ENCODE measurements at places on chromosomes 4 and X.

GRCh38 chr4:153788413-153789276 is at the start of gene SFRP2:
Gene SFRP2 (minus strand): TSS chr4:153789083. CDS start chr4:153788835, 248 bp downstream.
- H3K4me1 ChIP-seq: peaks cover 20% of the 10 kb centered on the region
- peaks cover 83% of the 10 kb centered on the region for H3K27me3 ChIP-seq
- H3K27ac ChIP-seq: peak within 1 kb of the TSS; percentile 49
- H3K36me3 ChIP-seq: no peaks in the 10 kb centered on the region
- no peak for DNase-seq

GRCh38 chr4:153747406-153747955 is 12.3 kb downstream of the RNF175 start:
- H3K27me3 ChIP-seq: peaks cover 2% of the 10 kb centered on the region
- no peaks in the 10 kb centered on the region for H3K36me3 ChIP-seq
- no peak overlapping the region for H3K27ac ChIP-seq
- H3K4me3 ChIP-seq: no peak overlapping the region
- no peaks in the 10 kb centered on the region for H3K4me1 ChIP-seq

GRCh38 chr4:153036931-153037482 is 100.9 kb downstream of the FHDC1 start:
- H3K27me3 ChIP-seq: peaks cover 5% of the 10 kb centered on the region
- no peak overlapping the region for H3K27ac ChIP-seq
- no peak for DNase-seq
- H3K36me3 ChIP-seq: no peaks in the 10 kb centered on the region

DNA sequence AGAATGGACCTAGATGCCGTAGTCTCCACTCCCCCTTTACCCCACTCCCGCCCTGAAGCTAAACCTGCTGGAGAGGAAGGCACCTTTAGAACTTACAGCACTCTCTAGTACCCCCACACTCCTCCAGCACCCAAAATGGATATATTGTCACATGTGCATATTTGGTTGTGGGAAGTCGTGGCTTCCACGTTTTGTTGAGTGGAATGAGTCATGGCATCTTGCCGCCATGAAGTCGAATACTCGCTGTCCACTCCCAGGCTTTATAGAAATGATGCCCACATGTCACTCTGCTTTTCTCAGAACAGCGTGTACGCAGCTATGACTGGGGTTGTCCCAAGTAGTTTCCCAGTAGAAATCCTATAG is 545 bp downstream of the ABCE1 start:
- H3K27me3 ChIP-seq: no peaks in the 10 kb centered on the region
- H3K4me3 ChIP-seq: peak overlapping the region; percentile 94
- no peak for DNase-seq
- H3K4me1 ChIP-seq: peaks cover 19% of the 10 kb centered on the region
- H3K36me3 ChIP-seq: peaks cover 17% of the 10 kb centered on the region

- peaks cover 6% of the 10 kb centered on the region for H3K27me3 ChIP-seq
- DNase-seq: no peak
- H3K27ac ChIP-seq: no peak overlapping the region
- H3K36me3 ChIP-seq: no peaks in the 10 kb centered on the region
- no peak overlapping the region for H3K4me3 ChIP-seq
- peaks cover 3% of the 10 kb centered on the region for H3K4me1 ChIP-seq
Observed at GRCh38 chr4:7539659-7540058, 104.9 kb upstream of the PSAPL1 start.

GRCh38 chrX:127578395-127578794 is 473.8 kb downstream of the ACTRT1 start:
- DNase-seq: no peak
- no peak overlapping the region for H3K4me3 ChIP-seq
- no peaks in the 10 kb centered on the region for H3K4me1 ChIP-seq
- H3K27me3 ChIP-seq: no peaks in the 10 kb centered on the region
- H3K27ac ChIP-seq: no peak overlapping the region
- no peaks in the 10 kb centered on the region for H3K36me3 ChIP-seq

DNA sequence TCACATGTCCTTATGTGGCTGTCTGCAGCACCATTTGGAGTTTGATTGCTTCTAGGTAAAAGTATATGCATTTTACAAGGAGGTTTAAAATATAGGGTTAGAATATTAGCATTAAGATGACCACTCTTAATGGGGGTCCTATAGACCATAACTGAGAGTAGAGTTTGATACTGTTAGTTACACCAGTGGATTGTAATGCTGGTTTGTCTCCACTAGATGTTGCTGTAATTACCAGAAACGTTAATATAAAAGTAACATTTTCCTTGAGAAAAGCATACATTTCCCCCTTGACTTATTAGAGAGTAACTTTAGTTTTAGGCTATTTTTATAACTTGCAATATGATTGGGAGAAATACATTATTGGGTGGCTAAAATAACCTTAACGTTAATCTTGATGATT is 93.0 kb downstream of the ZXDA start:
- no peak overlapping the region for H3K27ac ChIP-seq
- H3K4me1 ChIP-seq: no peaks in the 10 kb centered on the region
- H3K27me3 ChIP-seq: no peaks in the 10 kb centered on the region
- peaks cover 3% of the 10 kb centered on the region for H3K36me3 ChIP-seq
- H3K4me3 ChIP-seq: no peak overlapping the region

- H3K4me1 ChIP-seq: peaks cover 20% of the 10 kb centered on the region
- DNase-seq: no peak
- peaks cover 13% of the 10 kb centered on the region for H3K27me3 ChIP-seq
- no peak overlapping the region for H3K4me3 ChIP-seq
- no peak overlapping the region for H3K27ac ChIP-seq
Observed at GRCh38 chr4:174461466-174462106, 60.7 kb downstream of the HPGD start.

DNA sequence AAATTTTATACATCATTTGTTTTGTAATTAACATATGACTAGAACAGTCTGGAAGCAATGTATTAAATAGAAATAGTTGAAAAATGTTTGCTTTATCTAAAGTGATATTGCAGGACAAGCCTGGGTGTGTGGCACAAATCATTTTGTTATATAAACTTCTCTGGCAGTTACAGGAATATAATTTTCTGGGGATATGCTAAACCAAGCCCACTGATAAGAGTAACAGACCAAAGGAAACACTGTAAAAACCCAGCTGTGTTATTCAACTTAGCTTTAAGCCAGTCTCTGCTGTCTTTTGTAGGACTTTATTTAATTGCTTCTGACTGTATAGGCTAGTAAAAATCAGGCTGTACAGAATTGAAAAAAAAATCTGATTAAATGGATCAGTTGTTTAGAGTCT is 156.2 kb downstream of the NR3C2 start:
- H3K36me3 ChIP-seq: no peaks in the 10 kb centered on the region
- no peaks in the 10 kb centered on the region for H3K27me3 ChIP-seq
- no peak overlapping the region for H3K27ac ChIP-seq

Data from progenitor cell of endocrine pancreas (in vitro differentiated cells).